ENCODE measurements at places on chromosomes 12 and 14.

- no peak for DNase-seq
Measured at GRCh38 chr12:43370263-43370662, 181.7 kb downstream of the ADAMTS20 start.

DNA sequence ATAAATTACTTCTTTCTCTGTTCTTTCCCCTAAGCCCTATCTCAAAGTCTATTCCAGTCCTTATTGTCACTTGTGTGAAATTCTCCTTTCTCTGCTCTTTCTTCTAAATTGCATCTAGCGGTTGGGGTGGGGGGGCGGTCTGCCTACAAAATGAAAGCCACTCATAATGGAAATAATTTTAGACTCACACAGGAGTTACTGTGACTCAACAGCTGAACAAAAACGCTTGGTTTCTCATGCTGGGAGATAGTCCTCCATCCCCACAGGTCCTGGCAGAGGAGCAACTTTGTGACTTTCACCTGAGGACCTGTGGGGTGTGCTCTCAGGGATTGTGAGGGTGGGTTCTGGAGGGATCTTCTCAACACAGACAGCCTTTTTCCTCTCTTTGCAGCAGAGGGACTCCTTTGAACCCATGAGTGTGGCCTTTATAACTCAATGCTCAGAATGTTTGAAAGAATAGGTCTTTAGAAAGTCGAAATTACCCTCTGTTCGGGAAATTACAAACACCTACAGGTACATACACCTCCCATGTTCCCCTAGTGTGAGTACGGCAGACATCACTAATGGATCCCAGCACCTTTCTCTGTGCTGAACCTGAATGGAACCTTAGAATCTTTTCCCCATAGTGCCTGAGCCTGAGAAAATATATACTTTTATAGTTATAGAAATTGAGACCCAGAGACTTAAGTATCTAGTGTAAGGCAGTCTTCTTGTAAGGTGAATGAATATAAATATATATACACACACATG lies 109.7 kb downstream of the CHST11 start:
- DNase-seq = no peak

DNA sequence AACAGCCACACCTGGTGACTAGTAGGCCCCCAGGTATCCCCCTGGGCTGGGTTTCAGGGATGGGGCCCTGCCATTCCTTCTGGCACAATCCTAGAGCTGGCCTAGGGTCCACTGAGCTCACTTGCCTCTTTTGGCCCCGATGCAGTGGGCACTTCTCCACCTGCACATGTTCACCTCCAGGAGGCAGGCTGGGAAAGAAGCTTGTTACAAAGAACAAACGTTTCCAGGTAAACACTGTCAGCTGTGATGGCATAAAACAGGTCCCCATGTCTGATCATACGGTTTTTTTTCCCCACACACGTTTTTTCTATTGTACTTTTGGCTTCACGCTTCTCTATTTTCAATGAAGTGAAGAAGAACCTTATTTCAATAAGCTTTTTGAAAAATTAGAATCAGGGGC lies 15.8 kb upstream of the HVCN1 start:
- DNase-seq = peak; percentile 44

DNA sequence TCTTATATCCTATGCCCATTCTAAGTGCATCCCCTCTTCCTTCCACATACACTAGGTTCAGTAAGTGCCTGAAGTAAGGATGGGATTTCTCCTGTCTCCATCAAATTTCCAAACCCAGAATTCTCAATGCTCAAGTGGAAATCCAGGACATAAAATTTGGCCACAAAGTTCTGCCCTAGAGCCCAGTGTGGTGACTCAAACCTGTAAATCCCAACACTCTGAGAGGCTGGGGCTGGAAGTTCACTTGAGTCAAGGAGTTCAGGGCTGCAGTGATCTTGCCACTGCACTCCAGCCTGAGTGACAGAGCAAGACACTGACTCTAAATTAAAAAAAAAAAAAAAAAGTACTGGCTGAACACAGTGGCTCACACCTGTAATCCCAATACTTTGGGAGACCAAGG lies 4.5 kb upstream of the ARF3 start:
- no peak for DNase-seq

All from NCI-H82 (cell line).